ENCODE measurements at places on chromosomes 4 and X.

- DNase-seq: no peak
These were observed 211.9 kb upstream of the KIT start for GRCh38 chr4:54445866-54446265.

DNA sequence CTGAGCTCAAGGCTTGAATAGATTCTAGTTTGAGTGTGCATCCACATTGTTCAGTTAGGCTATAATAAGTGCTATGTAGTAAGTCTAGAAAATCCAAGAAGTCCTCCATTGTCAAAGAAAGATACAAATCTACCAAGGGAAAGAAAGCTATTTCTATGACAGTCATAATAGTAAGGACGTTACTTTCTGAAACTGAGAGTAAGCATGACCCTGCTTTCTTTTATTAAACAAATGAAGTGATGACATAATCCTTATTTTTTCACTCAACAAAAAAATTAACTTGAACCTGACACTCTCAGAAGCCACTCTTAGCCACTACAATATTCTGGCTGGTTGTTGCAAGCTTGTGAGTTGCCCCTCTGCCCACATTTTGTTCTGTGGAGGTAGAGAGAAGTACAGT, 33.8 kb upstream of the AMELX start:
- DNase-seq: no peak

GRCh38 chr4:81745050-81745449, 273.3 kb upstream of the RASGEF1B start:
- no peak for DNase-seq

GRCh38 chr4:176335421-176335820, 15.7 kb downstream of the SPCS3 start:
- DNase-seq: no peak

DNA sequence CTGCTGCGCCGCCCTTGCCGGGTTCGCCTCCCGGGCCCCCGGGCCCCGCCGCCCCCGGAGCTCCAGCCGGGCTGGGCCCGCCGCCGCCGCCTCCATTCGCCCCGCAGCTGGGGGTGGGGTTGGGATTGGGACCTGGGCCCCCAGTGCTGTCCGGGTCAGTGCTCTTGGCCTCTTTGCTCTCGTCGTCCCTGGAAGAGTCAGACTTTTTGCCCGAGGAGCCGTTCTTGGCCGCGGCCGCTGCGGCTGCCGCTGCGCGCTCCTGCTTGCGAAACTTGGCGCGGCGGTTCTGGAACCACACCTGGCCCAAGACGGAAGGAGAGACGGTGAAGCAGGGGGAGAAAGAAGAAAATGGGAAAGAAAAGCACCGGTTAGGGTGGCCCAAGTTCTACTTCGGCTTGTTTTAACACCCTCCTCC, 2.5 kb downstream of the PHOX2B start:
- no peak for DNase-seq

GRCh38 chrX:115023139-115023538, 5.7 kb upstream of the IL13RA2 start:
- no peak for DNase-seq

GRCh38 chr4:47907089-47907646, 7.2 kb downstream of the NFXL1 start:
- DNase-seq: no peak

GRCh38 chrX:130851569-130851968, 51.4 kb downstream of the ENOX2 start:
- no peak for DNase-seq

DNA sequence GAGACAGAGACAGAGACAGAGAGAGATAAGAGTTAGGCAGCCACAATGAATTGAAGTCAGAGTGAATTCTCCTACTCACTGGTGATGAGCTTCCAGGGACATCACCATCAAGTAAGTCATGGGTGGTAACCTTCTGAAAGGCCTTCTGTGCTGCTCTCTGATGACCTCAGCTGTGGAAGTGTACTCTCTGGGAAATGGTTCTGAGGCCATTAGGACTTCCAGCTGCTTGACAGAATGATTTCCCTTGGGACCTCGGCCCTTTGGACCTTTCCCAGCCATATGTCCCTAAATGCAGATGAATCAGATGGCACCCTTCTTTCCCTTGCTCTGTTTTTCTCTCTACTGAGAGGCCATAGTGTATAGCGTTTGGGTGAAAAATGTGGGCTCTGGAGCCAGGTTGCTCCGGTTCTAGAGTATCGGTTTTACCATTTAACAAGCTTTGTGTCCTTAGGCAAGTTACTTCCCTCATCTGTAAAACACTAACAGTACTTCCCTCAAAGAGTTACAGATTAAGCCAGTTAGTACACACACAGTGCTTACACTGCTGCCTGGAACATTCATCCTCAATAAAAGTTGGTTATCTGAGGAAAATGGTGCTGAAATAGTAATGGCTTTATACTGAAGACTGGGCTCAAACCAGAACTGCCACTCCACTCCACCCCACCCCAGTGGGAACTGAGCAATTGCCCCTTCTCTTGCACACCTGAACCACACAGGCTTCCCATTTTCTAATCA, 7.6 kb downstream of the SEPTIN11 start:
- DNase-seq: no peak

DNA sequence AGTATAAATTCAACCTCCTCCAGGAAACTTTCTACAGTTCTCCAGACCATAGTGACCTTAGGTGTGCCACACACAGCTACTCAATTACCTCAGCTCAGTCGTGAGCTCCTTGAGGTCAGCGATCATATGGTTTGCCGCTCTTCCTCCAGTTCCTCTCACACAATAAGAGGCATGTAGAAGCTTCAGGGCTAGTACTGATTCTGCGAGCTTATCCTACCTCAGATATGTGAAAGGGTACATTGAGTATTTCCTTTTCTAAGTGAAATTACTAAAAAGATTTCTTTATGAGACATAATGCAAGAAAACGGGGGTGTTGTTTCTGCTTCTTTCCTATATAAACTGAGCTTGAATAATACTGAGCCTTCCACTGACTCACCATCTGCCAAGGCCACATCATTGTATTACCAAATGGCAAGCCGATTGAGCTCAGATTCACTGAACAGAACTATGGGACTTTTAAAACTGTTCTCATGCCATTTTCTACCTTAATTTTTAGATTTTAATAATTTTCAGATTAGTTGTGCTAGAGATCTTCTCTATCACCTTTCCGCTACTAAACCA, 183.1 kb downstream of the HS6ST2 start:
- DNase-seq: no peak

- no peak for DNase-seq
These were observed 16.3 kb downstream of the CD99 start for GRCh38 chrX:2707334-2707760.

GRCh38 chrX:106752101-106752678, 25.7 kb downstream of the RNF128 start:
- no peak for DNase-seq

GRCh38 chr4:76803522-76803921, 94.4 kb downstream of the SOWAHB start:
- DNase-seq: no peak

DNA sequence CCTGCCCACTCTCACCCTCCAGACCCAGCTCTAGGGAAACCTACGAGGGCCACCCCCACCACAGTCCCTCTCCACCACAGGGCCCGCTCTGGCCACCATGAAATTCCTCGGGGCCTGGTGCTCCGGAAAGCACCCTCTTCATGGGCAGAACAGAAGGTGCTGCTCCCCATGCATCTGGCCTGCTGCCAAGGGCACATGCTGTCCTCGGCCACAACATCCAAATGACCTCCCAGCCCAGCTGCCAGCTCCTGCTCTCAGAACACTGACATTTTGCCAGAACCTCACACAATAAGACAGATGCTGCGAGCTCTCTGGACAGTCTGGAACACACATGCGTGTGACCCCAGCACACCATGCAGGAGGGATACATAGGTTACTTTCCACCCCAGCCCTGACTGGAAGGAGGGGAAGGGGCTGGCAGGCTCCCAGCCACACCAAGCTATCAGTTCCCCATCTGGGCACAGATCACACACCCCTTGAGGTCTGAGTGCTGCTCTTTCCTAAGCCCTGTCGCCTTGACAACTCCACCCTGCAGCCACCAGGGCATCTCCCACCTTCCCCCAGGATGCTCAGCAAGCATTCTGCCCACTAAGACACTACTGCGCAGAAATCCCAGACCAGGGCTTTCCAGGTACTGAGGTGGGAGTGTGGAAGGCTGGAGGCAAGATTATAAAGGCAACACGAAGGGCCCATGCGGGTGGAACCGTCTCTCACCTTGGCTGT, 5.8 kb downstream of the CCNQ start:
- no peak for DNase-seq

DNA sequence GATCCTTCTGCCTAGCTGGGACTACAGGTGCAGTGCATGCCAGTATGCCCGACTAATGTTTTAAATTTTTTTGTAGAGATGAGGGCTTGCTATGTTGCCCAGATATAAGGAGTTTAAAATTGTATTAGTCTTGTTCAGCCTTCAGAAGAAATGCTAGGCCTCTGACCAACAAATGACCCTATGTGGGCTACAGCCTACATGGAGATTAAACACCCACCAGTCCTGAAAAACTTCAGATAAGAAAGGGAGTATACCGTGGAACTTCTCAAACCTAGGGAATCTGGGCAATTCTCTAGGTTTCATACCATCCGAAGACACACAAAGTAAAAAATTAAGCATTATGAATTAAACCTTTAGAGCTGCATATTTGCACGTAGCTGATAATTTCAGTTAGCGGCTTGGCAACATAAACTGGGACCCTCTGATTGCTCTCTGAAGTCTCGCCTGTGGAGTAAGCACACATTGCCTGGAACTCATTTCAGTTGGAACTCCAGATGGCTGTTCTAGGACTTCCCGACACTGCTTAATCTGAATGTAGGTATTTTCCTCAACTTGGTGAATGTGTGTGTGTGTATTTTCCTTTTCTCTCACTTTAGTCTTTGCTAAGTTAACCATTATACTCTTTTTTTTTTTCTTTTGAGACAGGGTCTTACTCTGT, 33.0 kb downstream of the MOB1B start:
- DNase-seq: no peak

- DNase-seq: no peak
These were observed 8.7 kb upstream of the TADA2B start for GRCh38 chr4:7034262-7035081.

DNA sequence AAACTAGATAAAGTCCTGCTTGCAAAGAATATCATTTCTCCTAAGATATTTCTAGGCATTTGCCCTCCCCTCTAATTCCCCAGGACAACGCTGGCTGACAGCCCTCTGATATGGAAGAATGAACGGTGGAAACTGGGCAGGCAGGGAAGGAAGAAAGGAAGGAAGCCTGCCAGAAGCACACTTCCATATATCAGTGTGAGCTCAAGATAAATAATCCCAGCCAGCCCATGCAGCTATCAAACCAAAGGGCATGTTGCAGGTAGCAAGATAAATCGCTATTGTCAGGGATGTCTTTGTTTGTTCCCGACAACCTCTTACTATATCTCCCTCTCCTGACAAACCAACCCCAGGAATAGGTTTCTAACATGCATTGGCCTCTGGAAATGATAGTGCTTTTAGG, 412.8 kb downstream of the HNRNPD start:
- DNase-seq: no peak

DNA sequence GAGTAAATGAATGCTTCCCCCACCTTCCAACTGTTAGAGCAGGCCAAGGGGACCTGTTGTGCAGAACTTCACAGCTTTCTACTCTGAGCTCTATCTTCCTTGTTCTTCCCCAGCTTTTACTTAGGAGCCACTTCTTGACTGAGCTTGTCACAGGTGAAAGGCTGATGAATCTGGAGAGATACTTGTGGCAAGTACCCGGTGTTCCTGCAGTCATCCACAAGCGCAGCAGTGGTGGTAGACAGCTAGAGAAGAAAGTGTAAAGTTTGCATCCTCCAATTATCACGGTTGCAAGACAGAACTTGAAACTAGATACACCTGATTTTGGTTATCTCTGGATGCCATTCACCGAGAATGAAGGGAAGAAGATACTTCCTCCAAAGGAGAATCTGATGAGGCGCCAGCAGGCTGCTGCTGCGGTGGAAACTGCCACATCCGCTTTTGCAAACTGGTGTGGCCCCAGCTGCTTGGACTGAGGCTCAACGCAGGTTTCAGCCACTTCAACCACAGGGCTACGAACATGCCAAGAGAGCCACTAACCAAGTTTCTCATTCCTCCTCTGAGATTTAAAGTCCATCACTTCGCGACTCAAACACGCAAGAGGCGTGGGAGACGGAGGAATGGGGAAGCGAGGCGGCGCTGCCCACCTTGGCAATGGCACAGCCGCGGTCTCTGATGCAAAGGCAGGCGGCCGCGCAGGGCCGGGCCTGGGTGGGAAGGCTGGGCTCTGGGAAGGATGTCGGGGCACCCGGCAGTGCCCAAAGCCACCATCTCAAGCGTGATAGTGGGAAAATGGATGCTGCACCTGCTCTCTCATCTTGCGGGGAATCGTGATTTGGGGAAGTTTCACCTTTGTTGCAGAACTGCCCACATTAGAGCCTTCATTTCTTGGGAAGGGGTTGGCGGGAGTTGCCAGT, 1.3 kb upstream of the FHIP1A start:
- DNase-seq: no peak

DNA sequence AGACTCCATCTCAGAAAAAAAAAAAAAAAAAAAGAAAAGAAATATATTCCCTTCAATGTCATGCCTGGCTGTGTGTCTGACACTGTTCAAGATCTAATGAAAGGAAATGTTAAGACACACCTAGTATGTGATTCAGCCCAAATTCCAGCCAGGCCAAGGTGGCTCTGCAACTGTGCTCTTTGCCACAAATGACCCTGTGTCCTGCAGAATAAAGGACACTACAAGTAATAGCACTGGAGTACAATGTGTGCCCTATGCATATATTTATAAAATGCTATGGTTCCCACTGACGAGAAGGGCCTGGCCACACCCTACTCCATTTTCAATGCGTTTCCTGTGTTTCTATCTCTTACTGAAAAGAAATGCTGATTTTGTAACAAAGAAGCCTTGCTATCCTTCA, 98.0 kb upstream of the SORBS2 start:
- DNase-seq: no peak

DNA sequence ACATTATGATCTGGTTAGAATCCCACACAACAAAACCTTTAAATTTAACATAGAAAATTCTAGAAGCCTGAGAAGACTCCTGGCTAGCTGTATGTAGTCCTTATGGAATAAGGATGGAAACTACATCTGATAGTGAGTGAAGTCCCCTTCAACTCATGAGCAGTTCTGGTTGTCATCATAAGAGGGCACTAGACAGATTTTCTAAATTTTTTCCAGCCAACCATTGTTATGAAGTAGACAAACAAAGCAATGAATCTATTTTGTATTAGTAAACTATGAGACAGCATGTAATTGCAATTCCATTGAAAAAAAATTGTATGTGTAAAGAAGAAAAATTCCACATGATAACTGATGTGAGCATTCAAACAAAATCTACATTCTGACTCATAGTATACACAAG, 35.2 kb downstream of the PWWP3B start:
- no peak for DNase-seq

DNA sequence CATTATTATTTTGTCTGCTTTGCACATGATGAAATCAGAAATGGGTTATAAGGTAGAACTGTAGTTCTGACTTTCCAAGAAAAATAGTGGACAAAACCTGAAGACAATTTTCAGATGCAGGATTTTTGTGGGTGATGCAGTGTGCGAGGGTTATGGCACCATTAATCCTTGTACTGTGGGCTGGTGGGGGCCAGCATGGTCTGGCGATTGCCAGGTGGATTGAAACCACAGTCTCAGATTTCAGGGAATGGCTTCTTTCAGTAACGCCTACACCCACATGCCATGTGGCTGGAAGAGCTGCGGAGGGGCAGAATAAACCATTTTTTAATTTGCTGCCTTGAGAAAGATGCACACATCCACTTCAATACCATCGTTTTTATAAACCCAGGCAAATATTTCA, 150.5 kb downstream of the ARSF start:
- DNase-seq: no peak
